Left renal pelvis (tissue), 4 donors: ENCODE measurements at places on chromosomes 3 and 15.

DNA sequence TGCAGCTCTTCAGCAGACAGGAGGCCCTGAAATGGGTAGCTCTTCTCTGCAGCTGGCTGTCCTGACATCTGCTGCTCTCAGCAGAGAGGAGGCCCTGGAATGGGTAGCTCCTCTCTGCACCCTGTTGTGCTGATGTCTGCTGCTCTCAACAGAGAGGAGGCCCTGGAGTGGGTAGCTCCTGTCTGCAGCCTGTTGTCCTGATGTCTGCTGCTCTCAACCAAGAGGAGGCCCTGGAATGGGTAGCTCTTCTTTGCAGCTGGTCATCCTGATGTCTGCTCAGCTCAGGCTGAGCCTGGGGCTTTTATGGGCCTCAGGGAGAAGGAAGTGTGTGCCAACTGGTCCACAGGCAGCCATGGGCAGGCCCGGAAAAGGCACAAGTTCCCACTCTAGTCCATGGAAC, 66.6 kb downstream of the PIK3CB start:
- DNase-seq: no peak

GRCh38 chr3:125231895-125232294, 19.3 kb upstream of the SLC12A8 start:
- no peak for DNase-seq

DNA sequence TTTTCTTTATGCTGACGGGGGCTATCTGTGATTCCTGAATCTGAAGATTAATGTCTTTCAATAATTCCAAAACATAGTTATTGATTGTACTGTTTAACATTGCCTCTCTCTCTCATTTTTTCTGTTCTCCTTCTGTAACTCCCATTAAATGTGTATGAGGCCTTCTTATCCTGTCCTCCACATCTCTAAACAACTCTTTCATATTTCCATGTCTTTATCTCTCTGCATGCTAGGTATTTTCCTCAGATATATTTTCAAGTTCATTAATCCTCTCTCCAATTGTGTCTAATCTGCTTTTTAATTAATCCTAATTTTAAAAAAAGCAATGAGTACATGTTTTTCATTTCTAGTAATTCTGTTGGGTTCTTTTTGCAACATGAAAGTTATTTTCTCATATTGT, 173.2 kb downstream of the TLE3 start:
- DNase-seq: no peak

- no peak for DNase-seq
These were observed 8.2 kb downstream of the XYLB start for GRCh38 chr3:38354588-38355330.

DNA sequence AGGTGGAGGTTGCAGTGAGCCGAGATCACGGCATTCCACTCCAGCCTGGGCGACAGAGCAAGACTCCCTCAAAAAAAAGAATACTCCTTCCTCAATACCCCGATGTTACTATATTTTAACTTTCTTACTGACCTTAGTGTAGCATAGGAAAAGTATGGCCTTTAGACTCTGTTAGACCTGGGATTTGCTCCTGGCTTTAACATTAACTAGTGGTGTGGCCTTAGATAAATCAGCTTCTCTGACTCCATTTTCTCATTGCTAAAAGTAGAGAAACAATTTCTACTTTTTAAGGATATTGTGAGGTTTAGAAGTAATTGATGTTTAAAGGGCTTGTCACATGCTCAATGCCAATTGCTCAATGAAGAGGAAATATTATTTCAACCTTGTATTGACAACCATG, 7.6 kb upstream of the IL1RAP start:
- DNase-seq: no peak

- no peak for DNase-seq
These were observed 727.7 kb upstream of the NECTIN3 start for GRCh38 chr3:110343945-110344344.

GRCh38 chr3:114393367-114394072, 99.7 kb downstream of the TIGIT start:
- DNase-seq: no peak

- no peak for DNase-seq
These were observed 26.7 kb downstream of the SNTN start for GRCh38 chr3:63679186-63679585.

DNA sequence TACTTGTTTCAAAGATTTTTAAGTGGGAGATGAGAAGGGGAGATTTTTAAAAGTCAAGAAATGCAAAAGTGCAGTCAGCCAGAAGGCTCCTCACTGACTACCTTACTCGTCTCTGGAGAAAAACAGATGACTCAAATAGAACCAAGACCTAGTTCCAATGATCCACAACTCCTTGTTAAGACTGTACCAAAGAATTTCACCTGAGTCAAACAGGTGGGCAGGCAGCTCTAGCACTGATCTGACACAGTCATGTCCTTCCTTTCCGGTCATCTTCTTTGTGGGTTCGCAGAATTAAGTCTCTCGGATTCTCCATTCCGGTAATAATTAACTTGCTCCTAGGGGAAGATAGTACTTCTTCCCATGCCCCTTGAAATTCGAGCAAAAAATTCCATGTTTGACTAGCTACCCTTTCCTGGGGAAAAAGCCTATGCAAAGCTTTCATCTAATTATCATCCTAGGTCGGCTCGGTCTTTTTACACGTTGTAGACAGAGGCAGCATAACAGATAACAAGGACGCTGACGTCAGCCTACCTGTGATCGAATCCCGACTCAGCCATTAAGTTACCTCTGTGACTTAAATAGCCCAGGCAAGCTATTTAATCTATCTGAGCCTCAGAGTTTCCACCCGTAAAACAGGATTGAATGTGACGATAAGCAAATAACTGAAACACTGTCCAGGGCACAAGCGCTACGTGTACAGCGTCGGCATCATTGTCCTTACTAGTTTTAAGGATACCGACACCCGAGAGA, 758 bp downstream of the SELENOK start:
- DNase-seq: no peak

DNA sequence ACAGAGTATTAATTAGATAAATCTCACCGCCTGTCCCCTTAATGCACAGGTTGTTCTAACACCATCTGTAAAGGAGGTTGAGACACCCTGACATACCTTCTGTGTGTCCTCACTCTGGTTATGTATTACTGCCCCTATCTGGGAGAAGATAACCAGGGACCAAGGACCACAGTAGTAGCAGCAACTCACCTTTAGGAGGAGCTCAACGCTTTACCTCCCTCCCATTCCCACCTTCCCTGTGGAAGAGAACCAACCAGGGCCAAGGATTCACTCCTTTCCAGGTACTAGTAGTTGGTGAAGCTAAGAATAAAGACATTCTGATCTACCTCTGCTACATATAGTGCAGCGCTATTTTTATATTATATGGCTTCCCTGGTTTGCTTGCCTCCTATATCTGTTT, 232.6 kb downstream of the MEX3B start:
- no peak for DNase-seq

DNA sequence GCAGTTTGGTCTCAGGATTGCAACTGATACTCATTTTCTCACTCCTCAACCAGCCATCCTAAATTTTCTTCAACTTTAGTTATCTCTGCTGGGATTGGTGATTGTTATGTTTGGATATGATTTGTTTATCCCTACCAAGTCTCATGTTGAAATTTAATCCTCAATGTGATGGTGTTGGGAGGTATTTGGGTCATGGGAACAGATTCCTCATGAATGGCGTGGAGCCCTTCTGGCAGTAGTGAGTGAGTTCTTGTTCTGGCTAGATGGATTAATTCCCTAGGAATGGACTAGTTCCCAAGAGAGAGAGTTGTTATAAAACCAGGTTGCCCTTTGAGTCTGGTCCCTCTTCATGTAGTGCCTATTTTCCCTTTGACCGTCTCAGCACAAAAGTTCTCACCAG, 399.9 kb downstream of the SQOR start:
- DNase-seq: no peak

DNA sequence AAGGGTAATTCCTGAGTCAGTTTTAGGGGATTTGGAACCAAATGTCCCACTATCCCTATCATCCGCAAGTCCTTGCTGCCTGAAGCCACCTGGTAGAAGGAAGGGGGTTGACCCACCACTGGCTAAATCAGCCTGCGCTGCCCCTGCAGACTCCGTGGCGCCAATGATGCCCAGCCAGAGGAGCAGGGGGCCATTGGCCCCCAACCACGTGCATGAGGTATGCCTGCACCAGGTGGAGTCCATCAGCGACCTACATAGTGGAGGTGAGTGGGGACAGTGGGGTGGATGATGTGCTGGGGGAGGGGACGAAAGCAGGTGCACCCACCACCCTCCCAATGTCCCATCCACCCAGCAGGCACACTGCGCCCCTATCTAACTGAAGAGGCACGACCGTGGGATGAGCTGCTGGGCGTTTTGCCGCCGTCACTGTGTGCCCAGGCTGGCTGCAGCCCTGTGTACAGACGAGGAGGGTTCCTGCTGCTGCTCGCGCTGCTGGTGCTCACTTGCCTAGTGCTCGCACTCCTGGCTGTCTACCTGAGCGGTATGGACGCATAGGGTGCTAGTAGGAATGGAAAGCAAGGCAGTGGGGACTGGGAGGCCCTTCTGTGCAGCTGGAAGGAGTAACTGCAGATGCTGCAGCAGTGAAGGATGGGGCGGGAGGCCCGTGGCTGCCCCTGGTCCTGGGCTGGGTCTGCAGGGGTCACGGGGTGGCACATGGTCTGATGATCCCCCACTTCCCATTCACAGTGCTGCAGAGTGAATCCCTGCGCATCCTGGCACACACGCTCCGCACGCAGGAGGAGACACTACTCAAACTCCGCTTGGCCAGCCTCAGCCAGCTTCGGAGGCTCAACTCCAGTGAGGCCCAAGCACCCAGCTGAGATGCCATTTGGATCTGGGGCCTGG, 5.7 kb downstream of the IFRD2 start:
- no peak for DNase-seq

DNA sequence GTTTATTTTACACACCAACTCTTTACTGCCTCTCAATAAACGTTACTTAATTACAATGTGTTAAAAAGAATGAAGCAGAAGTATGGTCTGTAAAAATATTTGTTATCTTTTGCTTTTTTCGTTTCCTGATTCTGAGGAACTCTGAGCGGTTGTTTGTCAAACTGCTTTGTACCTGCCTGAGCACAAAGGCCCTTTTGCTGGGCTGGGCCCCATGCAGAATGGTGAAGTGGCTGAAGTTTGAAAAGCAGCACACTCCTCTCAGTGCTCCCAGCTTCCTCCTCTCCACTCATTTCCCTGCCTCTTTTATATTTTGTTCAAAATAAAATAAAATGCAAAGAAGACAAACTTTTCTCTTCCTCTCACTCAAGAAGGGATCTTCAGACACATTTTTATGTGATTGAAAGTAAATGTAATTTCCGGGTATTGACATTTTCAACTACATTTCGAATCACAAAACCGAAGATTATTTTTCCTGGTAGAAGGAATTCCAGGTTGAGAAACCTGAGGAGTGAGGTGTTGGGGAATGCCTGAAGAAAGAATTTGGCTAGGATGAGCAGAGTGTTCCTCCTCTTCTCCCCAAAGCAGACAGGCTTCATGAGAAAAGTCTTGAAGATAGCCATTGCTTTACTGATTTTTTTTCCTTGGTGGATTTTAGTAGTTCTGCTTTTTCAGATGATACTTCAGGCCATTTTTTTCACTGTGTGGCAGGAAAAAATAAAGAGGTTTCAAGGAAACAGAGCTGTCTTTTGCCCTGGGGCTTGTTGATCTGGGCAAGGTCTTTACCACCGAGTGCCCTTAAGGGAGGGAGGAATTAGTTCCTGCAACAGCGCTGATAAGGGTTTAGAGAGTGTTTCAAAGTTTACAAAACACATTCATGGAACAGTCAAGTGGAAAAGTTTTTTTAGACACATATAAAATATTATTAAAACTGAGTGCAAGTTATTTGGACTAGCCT, 229.8 kb downstream of the NFKBIZ start:
- no peak for DNase-seq

DNA sequence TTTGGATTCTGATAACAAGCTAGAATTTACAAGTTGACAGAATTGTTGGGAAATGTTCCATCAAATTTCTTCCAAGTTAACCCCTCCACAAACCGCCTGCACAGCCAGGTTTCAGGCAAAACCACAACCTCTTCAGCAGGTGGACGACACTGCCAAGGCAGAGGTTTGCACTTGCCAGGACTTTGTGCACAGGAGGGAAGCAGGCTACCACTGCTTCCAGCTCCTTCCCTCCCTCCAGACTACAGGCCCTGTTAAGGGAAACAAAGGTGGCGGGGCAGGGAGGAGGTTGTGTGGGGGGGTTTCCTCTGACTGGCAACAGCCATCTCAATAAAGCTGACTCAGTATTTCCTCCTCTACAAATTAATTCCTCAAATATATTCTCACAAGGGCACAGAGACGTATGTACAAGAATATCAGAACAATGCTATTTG, 42.2 kb downstream of the TBC1D2B start:
- no peak for DNase-seq

DNA sequence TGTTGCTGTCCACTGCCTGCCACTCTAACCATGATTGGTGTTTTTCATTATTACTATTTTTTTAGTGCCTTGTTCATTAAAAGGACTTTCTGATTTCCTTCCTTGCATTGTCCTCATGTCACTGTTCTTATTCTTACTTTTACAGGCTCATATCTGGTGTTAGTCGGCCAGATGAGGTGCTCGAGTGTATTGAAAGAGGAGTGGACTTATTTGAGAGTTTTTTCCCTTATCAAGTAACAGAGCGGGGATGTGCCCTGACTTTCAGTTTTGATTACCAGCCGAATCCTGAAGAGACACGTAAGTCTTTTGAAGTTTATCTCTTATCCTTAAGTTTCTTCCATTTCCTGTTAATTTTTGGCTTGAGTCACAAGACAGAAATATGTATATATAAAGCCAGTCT, 23.2 kb downstream of the QTRT2 start:
- DNase-seq: no peak

GRCh38 chr3:194874783-194875182, 189.1 kb downstream of the FAM43A start:
- no peak for DNase-seq

- no peak for DNase-seq
These were observed 36.1 kb downstream of the CFAP44 start for GRCh38 chr3:113405180-113405579.

DNA sequence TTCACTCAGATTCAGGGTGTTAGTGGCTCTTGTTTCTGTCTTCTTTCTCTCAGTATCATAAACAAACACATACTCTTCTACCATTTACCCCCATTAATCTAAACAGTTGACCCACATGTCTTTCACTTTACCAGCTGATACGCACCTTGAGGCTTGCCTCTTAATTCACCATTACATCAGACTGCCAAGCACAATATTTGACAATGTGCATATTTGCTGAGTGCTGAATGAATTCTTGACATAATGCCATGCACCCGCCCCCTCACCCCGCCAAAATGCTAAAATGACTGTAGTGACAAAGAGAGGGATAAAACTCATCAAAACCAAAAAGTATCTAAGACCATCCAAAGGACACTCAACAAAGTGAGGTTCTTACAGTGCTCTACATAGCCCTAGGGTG, 57.4 kb downstream of the NGLY1 start:
- no peak for DNase-seq

DNA sequence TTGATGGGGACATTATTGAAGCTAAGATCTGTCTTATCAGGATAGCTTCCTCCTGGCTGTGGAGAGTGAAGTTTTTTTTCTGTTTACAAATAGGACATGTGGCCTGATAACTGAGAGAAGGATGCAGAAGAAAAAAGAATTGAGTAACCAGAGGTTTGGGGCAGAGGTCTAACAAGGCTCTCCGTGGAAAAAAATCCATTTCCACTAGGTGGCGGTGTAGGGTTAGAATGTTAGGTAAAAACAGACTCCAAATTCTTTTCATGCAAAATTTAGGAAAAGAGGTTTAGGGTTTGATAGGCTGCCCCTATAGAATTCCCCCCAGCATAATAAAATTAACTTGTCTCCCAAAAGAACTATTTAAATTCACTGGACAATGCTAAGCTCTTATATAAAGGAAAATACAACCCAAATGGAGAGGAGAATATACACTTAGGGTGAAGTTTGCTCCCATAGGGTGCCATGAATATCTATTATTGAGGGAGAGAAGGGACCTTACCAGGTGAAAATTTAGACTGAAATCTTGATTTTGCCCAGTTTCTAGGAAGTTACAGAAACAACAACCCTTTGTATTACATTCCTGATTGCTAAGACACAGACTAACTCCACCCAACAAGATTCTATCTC, 1560.4 kb downstream of the OTOL1 start:
- DNase-seq: no peak
